Activated CD4-positive, alpha-beta T cell treated with anti-CD3 and anti-CD28 coated beads, Interleukin-2, amount 10 ng/mL, durations not matched to agents 7 days and 5 days (primary cell): ENCODE measurements at places on chromosomes 7 and 10. TPM values are rescaled to one million over a fixed set of nuclear protein-coding genes. Genes with fewer than 3 reads are reported as not detected.

The NACAD gene
- not detected for total RNA-seq

The CYP2E1 gene
- total RNA-seq = 0.79 TPM

The ZNF487 gene
- 3.8 TPM for total RNA-seq

The HILPDA gene
- 10.8 TPM for total RNA-seq

The CALCR gene
- total RNA-seq = not detected

DNA sequence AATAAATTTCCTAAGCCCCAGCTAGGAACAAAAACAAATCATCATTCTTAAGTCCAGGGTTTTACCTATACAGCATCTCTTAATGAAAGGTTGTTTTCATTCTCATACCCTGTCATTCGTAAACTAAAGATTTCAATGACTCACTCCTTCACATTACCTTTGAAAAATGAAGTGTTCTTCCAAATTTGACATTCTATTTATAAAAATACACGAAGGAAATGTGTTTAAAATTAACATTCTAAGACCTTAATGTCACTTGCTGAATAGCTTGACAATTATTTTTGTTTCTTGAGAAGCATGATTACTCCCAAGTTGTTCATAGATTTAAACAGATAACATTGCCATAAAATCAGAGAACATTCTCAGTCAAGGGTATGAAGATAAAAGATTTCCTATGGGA, 1188.3 kb upstream of the SORCS1 start:
- no peak overlapping the region for H3K27ac ChIP-seq
- H3K4me3 ChIP-seq = no peak overlapping the region
- no peaks in the 10 kb centered on the region for H3K27me3 ChIP-seq
- no peak for DNase-seq
- no peaks in the 10 kb centered on the region for H3K36me3 ChIP-seq

GRCh38 chr7:28802450-28802849, 155.7 kb downstream of the TRIL start:
- H3K27me3 ChIP-seq = no peaks in the 10 kb centered on the region
- no peak overlapping the region for H3K27ac ChIP-seq
- H3K4me1 ChIP-seq = no peaks in the 10 kb centered on the region
- no peak for DNase-seq
- H3K4me3 ChIP-seq = no peak overlapping the region

DNA sequence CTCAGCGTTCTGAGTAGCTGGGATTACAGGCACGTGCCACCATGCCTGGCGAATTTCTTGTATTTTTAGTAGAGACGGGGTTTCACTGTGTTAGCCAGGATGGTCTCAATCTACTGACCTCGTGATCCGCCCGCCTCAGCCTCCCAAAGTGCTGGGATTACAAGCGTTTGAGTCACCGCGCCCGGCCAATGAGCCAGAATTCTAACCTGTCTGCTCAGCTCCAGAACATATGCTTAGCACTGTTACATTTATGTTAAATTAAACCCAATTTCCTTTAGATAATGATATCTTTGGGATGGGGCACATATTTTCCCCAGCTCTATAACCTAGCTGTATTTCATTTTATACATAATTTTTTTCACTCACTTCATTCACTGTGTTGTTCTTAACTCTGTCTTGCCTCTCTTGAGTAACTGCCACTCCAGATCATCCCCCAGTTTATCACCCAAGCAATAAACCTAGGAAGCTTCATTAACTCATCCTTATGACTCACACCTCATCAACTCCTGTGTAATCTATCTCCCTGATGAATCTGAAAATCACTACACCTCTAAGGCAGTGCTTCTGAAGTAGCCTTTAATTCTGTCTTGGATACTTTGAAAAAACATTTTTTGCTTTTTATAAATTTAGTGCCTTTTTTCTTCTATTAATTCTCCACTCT, 559.7 kb upstream of the ZWINT start:
- no peak overlapping the region for H3K27ac ChIP-seq
- no peak overlapping the region for H3K4me3 ChIP-seq
- no peaks in the 10 kb centered on the region for H3K27me3 ChIP-seq
- H3K36me3 ChIP-seq = no peaks in the 10 kb centered on the region
- no peak for DNase-seq

GRCh38 chr10:73439605-73440312, 6.4 kb upstream of the MSS51 start:
- peaks cover 25% of the 10 kb centered on the region for H3K36me3 ChIP-seq
- H3K27ac ChIP-seq = no peak overlapping the region
- H3K4me3 ChIP-seq = no peak overlapping the region
- H3K27me3 ChIP-seq = no peaks in the 10 kb centered on the region

DNA sequence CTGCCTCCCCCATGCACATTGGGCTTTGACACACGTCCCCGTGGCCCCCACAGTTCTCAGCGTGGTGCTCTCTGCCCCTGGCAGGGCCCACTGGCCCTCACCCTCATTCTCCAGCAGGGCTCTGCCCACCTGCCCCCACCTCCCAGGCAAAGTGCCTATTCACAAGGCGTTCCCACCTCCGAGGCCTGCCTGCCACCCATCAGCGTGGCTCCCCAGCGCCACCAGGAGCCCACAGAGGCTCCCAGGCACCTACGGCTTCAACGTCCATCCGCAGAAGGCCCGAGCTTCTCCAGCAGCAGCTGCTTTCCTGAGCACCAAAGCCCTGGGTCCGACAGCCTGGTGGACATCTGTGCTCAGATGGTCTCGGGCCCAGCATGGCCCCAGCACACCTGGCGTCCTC, 211.8 kb upstream of the PPP2R2D start:
- H3K27ac ChIP-seq = no peak overlapping the region
- no peak for DNase-seq
- H3K4me3 ChIP-seq = no peak overlapping the region
- no peaks in the 10 kb centered on the region for H3K27me3 ChIP-seq

GRCh38 chr7:111068618-111069017, 22.3 kb upstream of the LRRN3 start:
- H3K27me3 ChIP-seq = no peaks in the 10 kb centered on the region
- H3K4me1 ChIP-seq = peaks cover 35% of the 10 kb centered on the region
- DNase-seq = no peak
- no peak overlapping the region for H3K4me3 ChIP-seq
- H3K36me3 ChIP-seq = peaks cover 36% of the 10 kb centered on the region
- H3K27ac ChIP-seq = no peak overlapping the region

DNA sequence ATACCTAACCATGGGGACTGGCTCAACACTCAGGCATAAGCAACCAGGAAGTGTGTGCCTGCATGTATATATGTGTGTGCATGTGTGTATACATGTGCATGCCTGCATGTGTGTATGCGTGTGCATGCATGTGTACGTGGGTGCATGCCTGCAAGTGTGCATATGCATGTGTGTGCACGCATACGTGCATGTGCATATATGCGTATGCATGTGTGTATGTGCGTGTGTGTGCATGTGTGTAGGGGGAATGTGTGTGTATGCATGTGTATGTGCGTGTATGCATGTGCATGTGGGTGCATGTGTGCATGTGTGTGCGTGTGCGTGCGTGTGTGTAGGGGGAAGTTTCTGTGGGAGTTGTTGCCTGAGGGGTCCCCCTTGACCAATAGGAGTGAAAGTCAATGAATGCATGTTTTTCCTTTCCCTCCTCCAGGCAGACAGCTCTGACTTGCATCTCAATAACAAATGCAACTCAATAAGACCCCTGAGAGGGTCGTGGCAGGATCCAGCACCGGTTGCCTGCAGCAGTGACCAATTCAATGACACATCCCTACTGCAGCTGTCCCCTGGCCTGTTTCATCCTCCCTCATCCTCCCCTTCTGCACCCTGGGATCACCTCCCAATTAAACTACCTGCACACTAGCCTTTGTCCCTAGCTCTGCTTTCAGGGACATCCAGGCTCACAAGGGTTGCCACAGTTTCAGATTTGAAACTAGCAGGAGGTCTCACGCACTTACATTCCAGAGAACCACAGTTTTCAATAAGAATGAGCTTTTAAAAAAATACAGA, 27.0 kb upstream of the FZD8 start:
- no peak overlapping the region for H3K27ac ChIP-seq
- no peaks in the 10 kb centered on the region for H3K36me3 ChIP-seq
- no peak overlapping the region for H3K4me3 ChIP-seq
- H3K27me3 ChIP-seq = no peaks in the 10 kb centered on the region
- no peak for DNase-seq

- H3K27me3 ChIP-seq = peaks cover 16% of the 10 kb centered on the region
- H3K36me3 ChIP-seq = no peaks in the 10 kb centered on the region
- H3K4me3 ChIP-seq = no peak overlapping the region
- no peak overlapping the region for H3K27ac ChIP-seq
These were observed 269.6 kb upstream of the NEBL start for GRCh38 chr10:21166557-21167287.

GRCh38 chr7:150778738-150779301, 21.3 kb downstream of the TMEM176B start:
- H3K4me3 ChIP-seq = no peak overlapping the region
- no peaks in the 10 kb centered on the region for H3K36me3 ChIP-seq
- DNase-seq = peak; percentile 77
- H3K27me3 ChIP-seq = peaks cover 24% of the 10 kb centered on the region

DNA sequence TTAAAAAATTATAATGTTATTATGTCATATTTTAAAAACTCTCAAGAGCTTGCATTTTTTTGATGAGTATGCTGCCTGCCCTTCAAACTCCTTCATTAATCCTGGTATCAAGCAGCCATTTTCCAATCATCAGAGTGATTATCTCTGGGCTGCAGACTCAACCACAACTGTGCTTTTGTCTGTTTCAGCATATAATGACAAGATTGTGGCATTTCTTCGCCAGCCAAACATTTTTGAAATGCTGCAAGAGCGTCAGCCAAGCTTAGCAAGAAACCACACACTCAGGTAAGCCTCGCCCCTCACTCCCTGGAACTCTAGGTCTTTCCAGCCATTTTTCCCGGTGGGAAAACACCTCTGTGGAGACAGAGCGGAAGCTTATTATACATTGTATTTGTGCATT, 90.0 kb upstream of the STK17A start:
- no peak overlapping the region for H3K27ac ChIP-seq
- H3K36me3 ChIP-seq = no peaks in the 10 kb centered on the region
- H3K4me1 ChIP-seq = no peaks in the 10 kb centered on the region
- H3K4me3 ChIP-seq = no peak overlapping the region
- no peak for DNase-seq
